ENCODE measurements at places on chromosomes 4 and X. TPM values are rescaled to one million over a fixed set of nuclear protein-coding genes. Genes with fewer than 3 reads are reported as not detected.
A peak's percentile ranks its signal among the peaks of the same experiment; 100 is the strongest.

DNA sequence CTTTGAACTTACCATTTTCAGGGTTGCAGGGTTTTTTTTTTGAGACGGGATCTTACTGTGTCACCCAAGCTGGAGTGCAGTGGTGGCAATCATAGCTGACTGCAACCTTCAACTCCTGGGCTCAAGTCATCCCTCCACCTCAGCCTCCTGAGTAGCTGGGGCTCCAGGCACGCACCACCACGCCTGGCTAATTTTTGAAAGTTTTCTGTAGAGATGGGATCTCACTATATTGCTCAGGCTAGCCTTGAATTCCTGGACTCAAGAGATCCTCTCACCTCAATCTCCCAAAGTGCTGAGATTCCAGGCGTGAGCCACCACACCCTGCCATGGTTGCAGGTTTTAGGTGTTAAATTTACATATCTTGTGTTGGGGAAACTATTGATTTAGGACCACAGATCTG lies 64.5 kb downstream of the STOX2 start:
- no peak overlapping the region for H3K4me3 ChIP-seq
- no peaks in the 10 kb centered on the region for H3K4me1 ChIP-seq
- H3K27ac ChIP-seq = no peak overlapping the region
- DNase-seq = no peak
- no peaks in the 10 kb centered on the region for H3K36me3 ChIP-seq

DNA sequence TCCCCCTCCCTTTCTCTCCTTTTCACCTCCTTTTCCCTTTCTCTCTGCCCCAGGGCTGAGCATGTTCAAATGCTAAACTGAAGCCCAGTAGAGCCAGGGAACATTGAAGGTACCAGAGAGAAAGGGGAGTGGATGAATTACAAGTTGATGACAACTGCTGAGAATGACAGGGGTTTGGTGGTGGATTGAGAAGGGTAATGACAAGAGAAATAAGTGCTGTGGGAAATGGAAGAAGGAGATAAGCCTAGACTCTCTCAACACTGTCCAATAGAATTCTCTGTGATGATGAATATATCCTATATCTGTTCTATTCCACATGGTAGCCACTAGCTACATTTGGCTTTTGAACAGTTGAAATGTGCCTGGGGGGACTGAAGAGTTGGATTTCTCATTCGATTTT lies 154.5 kb downstream of the TMEM164 start:
- H3K27me3 ChIP-seq = no peaks in the 10 kb centered on the region
- peaks cover 10% of the 10 kb centered on the region for H3K4me1 ChIP-seq
- no peak for DNase-seq
- H3K27ac ChIP-seq = no peak overlapping the region
- no peaks in the 10 kb centered on the region for H3K36me3 ChIP-seq

- H3K4me3 ChIP-seq = no peak overlapping the region
- H3K27ac ChIP-seq = no peak overlapping the region
- no peaks in the 10 kb centered on the region for H3K27me3 ChIP-seq
- no peaks in the 10 kb centered on the region for H3K4me1 ChIP-seq
- no peaks in the 10 kb centered on the region for H3K36me3 ChIP-seq
- no peak for DNase-seq
These were observed 1986.1 kb downstream of the ARAP2 start for GRCh38 chr4:34258176-34258575.

Gene AMBN
- total RNA-seq = not detected

- no peaks in the 10 kb centered on the region for H3K4me1 ChIP-seq
- H3K36me3 ChIP-seq = no peaks in the 10 kb centered on the region
- no peak overlapping the region for H3K27ac ChIP-seq
- no peak for DNase-seq
- H3K27me3 ChIP-seq = no peaks in the 10 kb centered on the region
These were observed 256.9 kb downstream of the PARM1 start for GRCh38 chr4:75189711-75190335.

DNA sequence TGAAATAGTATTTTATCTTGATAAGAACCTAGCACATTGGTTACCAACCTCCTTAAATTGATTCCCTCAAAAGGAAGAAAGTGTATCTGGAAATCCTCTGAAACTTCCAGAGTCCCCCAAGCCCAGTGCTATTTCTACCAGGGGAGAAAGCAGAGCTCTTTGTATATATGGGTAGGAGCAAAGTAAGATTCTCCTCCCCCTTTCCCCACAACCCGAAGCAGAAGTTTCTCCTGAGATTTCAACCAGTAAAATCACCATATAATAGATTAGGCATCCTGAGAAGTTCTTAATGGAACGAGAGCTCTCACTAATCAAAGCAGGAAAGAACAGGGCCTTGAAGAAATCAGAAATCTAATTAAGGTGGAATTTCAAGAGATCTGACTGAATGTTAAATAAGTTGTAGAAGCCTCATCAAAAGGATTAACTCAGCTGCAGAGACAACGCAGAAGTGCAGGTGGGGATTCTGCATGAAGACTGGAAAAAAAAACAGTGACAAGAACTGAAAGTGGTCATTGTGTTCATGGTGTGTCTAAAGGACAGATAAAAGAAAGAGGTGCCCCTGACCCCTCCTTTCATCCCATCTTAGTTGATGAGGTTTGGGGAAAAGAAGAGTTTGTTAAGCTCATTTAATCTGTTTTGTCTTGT lies 39.1 kb downstream of the VSIG4 start:
- no peak overlapping the region for H3K4me3 ChIP-seq
- no peak for DNase-seq
- no peak overlapping the region for H3K27ac ChIP-seq
- peaks cover 8% of the 10 kb centered on the region for H3K36me3 ChIP-seq

GRCh38 chr4:10184501-10184938 lies 67.9 kb upstream of the WDR1 start:
- peaks cover 32% of the 10 kb centered on the region for H3K4me1 ChIP-seq
- no peak overlapping the region for H3K27ac ChIP-seq
- no peaks in the 10 kb centered on the region for H3K27me3 ChIP-seq
- DNase-seq = no peak
- no peak overlapping the region for H3K4me3 ChIP-seq

Gene ENAM
- not detected for total RNA-seq

DNA sequence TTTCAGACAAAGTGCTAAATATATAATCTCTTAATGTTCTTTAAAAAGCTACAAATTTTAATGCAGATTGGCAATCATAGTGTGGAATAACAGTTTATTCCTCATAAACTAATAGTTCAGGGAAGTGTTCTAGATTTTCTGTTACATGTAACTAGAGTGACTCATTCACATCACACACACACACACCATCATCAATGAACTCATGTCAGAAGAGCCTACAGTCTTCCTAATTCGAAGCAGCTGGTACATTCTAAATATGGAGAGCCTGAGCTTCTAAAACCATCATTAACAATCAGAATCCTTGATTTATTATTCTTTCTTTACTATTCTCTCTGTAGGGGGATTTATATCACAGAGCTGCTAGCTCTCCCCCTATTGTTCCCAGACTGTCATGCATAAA lies 49.6 kb downstream of the DKK2 start:
- DNase-seq = no peak
- no peak overlapping the region for H3K27ac ChIP-seq
- H3K4me3 ChIP-seq = no peak overlapping the region
- no peaks in the 10 kb centered on the region for H3K4me1 ChIP-seq
- H3K27me3 ChIP-seq = no peaks in the 10 kb centered on the region
- no peaks in the 10 kb centered on the region for H3K36me3 ChIP-seq

DNA sequence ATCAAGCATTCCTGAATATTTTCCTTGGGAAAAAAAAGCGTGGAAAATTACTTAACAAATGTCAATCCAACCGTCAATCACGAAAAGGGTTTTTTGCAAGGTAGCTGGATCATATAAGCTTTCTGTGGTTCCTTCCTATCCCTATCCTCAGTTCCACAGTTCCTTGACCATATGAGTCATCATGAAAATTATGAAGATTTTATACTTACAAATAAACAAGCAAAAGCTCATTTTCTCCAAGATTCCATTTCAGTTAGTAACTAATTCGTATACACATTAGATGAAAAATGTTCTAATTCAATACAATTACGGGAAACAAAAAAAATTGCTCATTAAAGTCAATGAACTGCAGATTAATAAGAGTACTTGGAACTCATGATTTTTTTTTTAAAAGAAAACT lies 228.8 kb downstream of the NSUN7 start:
- no peak for DNase-seq
- peaks cover 7% of the 10 kb centered on the region for H3K27me3 ChIP-seq
- no peak overlapping the region for H3K27ac ChIP-seq
- H3K4me3 ChIP-seq = no peak overlapping the region
- no peaks in the 10 kb centered on the region for H3K36me3 ChIP-seq

DNA sequence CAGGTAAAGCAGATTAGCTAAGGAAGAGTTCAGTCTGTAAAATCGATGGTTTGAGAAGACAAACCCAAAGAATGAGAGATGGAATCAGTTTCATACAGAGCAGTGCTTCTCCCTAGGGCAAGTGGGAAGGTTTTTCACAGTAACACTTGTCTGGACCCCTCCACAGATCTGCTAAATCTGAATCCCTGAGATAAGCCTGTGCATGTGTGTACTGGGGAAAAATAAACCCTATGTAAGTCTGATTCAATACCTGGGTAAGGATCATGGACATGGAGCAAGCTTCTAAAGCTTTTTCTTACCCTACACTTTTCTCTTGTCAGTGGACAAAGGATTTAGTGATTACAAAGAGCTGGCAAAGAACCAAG lies 13.6 kb downstream of the ELOVL6 start:
- H3K4me1 ChIP-seq = peaks cover 5% of the 10 kb centered on the region
- no peak overlapping the region for H3K4me3 ChIP-seq
- H3K27ac ChIP-seq = no peak overlapping the region
- H3K27me3 ChIP-seq = no peaks in the 10 kb centered on the region

DNA sequence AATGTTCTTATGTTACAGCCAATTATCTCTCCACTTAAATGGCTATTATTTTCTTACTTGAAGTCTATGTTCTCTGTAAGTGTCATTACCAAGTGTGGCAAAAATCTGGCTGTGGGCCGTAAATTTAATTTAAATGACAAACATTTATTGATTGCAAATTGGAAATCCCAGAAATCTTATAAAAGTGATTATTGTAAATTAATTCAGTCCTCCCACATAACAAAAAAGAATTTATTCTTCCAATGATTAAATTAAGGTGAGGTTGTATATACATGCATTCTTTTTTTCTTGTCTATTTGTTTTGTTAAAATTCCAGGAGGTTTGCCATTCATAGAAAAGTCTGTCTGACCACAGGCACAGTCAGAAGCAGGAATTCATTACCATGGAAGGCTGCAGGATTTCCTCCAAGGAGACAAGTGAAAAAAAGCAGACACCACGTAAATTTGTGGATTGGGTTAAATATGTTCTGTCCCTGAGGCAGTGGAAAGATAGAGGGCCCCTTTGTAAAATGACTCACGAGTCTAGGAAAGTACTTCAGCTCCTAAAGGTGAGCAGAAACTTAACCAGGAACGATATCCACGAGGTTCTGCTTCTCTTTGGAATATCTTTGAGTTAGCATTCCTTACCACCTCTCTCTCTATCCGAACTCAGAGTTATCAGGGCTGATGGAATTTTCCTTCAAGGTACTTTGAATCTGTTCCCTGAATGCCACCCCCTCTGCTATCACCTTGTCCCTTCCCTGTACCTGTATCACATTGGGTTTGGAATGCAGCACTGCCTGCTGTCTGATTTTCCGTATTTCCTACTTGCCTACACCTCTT lies 10.7 kb downstream of the PPARGC1A start:
- no peaks in the 10 kb centered on the region for H3K36me3 ChIP-seq
- H3K4me1 ChIP-seq = no peaks in the 10 kb centered on the region
- DNase-seq = no peak
- H3K4me3 ChIP-seq = no peak overlapping the region
- H3K27ac ChIP-seq = no peak overlapping the region
- H3K27me3 ChIP-seq = no peaks in the 10 kb centered on the region

- no peak overlapping the region for H3K27ac ChIP-seq
- peak; percentile 3 for DNase-seq
- peaks cover 70% of the 10 kb centered on the region for H3K36me3 ChIP-seq
- no peaks in the 10 kb centered on the region for H3K27me3 ChIP-seq
These were observed 155.2 kb downstream of the DHRSX start for GRCh38 chrX:2345562-2345961.

- no peaks in the 10 kb centered on the region for H3K27me3 ChIP-seq
- DNase-seq = peak; percentile 60
- H3K4me3 ChIP-seq = no peak overlapping the region
- peak overlapping the region; percentile 95 for H3K27ac ChIP-seq
- H3K4me1 ChIP-seq = peaks cover 50% of the 10 kb centered on the region
These were observed 7.3 kb upstream of the SH3BP2 start for GRCh38 chr4:2785613-2786012.

DNA sequence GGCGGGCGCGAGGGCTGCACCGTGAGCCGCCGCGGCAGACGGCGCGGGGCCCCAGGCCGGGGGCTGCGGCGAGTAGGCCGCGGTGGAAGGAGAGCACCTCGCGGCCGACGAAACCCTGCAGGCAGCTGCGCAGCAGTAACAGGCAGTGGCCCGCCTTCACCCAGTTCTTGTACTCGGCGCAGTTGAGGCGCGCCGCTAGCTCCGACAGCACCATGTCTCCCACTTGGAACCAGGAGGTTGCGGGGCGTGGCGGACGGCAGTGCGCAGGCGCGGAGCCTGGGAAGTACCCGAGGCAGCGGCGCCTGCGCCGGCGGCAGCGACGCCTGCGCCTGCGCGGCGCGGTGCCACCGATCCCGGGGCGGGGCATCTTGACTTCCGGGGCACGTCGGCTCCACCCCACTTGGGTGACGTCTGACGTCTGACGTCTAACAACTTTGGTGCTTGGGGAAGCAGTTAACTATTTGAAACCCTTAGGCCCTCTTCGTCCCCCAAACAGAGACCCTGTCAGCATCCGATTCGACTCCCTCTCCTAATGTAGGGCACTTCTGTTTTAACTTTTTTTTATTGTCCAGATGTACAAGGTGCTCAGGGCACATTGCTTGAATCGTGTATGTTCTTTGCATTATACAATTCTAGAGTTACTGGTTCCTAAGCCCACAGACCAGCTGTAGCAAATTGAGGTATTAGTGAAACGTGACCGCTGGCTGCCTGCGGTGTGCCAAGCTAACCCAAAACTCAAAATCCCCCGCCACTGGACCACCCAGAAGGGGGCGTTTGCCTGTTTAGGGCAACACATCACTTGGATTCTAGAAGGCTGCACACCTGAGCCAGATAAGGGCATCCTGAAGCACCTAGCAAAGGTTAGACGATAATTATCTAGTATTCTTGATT lies at the start of gene CXorf38:
Gene CXorf38 (minus strand): TSS at position 255 of the 891 bp plus-strand sequence. CDS start 41 bp downstream, at position 214.
- DNase-seq = peak; percentile 93
- H3K27me3 ChIP-seq = no peaks in the 10 kb centered on the region
- peaks cover 16% of the 10 kb centered on the region for H3K4me1 ChIP-seq
- H3K36me3 ChIP-seq = peaks cover 18% of the 10 kb centered on the region
- peak within 1 kb of the TSS; percentile 97 for H3K27ac ChIP-seq

- H3K4me3 ChIP-seq = no peak overlapping the region
- no peak overlapping the region for H3K27ac ChIP-seq
- H3K27me3 ChIP-seq = peaks cover 15% of the 10 kb centered on the region
- no peaks in the 10 kb centered on the region for H3K36me3 ChIP-seq
- H3K4me1 ChIP-seq = no peaks in the 10 kb centered on the region
These were observed 9.1 kb downstream of the BMPR1B start for GRCh38 chr4:94766856-94767255.

Gene CNKSR2
- total RNA-seq = 9.4 TPM

DNA sequence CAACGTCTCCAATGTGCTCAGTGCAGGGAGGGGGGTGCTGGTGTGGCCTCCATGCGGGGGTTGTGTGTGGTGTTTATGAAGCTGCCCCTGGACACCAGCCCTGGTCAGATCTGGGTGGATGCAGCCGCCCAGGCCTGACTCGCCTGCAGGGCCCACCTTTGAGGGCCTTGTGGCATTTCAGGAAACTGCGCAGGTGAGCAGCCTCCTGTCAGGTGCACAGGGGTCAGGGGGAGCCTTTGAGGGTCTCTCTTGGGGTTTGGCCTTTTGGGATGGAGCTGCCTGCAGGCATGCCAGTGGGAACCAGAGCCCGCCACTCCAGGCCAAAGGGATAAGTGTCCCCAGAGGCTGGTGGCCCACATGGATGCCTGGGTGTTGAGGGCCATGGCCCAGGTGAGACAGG lies 45.4 kb downstream of the ADRA2C start:
- H3K4me3 ChIP-seq = no peak overlapping the region
- peaks cover 3% of the 10 kb centered on the region for H3K27me3 ChIP-seq
- H3K4me1 ChIP-seq = no peaks in the 10 kb centered on the region
